ENCODE measurements at places on chromosomes 16 and 17. TPM values are rescaled to one million over a fixed set of nuclear protein-coding genes. Genes with fewer than 3 reads are reported as not detected.
A peak's percentile ranks its signal among the peaks of the same experiment; 100 is the strongest.

DNA sequence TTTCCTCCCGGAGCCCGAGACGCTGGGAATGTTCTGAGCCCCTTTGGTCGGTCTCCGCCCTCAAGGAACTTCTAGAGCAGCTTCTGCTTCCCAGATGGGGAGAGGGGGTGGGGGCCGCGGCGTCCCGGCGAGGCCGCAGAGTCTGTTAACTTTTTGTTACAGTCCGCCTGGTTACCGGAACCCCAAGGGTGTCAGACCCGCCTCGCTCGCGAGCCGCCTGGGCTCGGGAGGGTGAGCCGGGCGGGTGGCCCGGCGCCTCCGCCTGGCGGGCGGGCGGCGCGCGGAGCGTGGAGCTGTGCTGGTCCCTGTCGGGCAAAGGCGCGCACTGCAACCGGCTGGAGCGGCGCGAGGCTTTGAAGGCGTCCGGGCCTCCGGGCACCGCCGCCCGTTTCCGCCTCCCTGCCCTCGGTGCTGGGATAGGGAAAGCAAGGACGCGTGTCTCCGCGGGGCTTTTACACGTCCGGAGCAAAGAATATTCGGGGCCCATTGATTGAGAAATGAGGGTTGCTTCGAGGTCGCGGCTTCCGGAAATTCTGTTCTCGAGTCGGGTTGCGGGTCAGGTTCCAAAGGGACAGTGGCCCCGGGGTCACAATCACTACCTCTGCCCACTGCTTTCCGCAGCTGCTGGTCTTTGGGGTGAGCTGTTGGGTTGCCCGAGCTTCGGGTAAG lies 1.7 kb downstream of the HS3ST3B1 start:
- DNase-seq = peak; percentile 75

- no peak for DNase-seq
Measured at GRCh38 chr16:30524575-30525568, 1.5 kb downstream of the ZNF768 start.

- peak; percentile 35 for DNase-seq
Measured at GRCh38 chr16:11160676-11161115, 95.3 kb downstream of the SOCS1 start.

DNA sequence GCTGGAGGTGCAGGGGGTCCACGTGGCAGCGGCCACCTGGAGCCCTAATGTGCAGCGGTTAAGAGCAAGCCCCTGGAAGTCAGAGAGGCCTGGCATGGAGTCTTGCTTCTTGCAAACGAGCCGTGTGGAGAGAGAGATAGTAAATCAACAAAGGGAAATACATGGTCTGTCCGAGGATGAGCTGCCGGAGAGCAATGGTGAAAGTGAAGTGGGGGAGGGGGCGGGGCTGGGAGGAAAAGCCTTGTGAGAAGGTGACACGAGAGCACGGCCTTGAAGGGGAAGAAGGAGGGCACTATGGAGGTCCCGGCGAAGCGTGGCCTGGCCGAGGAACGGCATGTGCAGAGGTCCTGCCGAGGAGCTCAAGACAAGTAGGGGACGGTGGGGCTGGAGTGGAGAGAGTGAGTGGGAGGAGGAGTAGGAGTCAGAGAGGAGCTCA lies 6.0 kb upstream of the SERPINF1 start:
- no peak for DNase-seq

- DNase-seq = no peak
Measured at GRCh38 chr17:43068570-43069367, 43.7 kb downstream of the RND2 start.

- DNase-seq = no peak
Measured at GRCh38 chr16:17321824-17322223, 148.9 kb downstream of the XYLT1 start.

- peak; percentile 6 for DNase-seq
Measured at GRCh38 chr17:75587675-75588595, at the start of gene MYO15B. TSS of gene MYO15B (plus strand) at chr17:75587800. CDS start at chr17:75588058, 258 bp downstream.

DNA sequence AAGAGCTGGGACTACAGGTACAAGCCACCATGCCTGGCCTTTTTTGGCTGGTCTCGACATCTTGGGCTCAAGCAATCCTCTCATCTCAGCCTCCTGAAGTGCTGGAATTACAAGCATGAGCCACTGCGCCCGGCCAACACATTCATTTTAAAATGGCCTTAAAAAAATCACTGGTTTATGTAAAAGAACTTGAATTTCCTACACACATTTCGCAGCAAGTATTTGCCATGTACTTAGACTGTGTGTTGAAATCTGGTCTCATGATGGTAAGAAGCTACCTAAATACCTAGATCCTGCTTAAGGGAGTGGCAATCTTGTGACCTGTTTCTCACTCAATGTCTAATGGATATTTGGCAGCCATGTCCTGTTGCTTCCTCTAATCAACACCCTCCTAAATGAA lies 8.5 kb upstream of the CYTH1 start:
- no peak for DNase-seq

DNA sequence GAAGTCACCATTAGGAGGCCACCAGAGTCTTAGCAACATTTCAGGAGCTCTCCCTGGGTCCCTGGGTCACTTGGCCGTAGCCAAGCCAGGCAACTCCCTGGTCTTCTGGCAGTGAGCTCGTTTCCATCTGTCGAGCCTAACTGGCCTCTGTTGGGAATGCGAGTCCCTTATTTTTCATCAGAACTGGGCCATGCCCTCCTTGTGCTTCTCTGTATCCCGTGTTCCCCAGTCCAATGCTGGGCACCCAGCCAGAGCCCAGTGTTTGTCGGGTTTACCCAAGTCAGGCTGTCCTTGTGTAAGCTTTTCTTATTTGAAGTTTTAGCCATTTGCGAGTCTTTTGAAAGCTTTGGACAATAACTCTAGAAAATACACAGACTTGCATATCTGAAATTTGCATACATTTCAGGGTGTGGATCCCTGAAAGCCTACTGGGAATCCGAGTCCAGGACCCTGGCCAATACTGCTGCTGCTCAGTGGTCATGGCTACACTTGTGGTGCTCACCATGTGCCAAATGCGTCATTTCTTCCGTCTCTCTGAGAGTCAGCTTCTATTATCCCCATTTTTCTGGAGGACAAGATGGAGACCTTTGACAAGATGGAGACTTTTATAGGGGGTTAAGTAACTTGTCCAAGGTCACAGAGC lies 81.6 kb upstream of the LGALS9 start:
- DNase-seq = no peak

- no peak for DNase-seq
Measured at GRCh38 chr17:20243524-20243923, 223.8 kb downstream of the LGALS9B start.

DNA sequence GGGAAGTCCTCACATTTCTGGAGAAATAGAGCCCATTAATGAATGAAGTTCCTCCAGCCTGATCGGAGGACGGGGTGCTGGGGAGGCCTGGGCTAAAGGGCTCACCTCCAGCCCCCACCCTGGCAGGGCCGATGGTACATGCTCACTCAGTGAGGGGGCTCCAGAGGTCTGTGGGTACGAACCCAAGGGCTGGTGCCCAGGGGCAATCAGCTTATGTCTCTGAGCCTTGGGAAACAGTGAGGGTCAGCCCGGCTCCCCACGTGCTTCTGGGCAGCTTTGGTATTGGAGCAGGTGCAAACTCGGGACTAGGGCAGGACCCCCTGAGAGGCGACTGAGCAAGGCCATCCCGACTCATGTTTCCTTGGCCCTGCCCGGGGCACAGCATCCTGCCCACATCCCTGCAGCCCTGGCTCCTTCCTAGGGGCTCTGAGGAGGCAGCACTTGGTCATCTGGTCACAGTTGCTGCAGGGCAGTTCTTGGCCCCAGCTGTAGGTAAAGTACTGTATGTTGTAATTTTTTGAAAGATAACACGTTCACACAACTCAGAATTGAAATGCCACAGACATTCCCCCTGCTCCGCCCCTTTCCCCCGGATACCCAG lies 969 bp upstream of the CETP start:
- DNase-seq = peak; percentile 89

- peak; percentile 29 for DNase-seq
Measured at GRCh38 chr17:44830359-44831288, 537 bp upstream of the GJC1 start.

GRCh38 chr17:63071797-63072196 lies 105.8 kb downstream of the TANC2 start:
- DNase-seq = no peak

DNA sequence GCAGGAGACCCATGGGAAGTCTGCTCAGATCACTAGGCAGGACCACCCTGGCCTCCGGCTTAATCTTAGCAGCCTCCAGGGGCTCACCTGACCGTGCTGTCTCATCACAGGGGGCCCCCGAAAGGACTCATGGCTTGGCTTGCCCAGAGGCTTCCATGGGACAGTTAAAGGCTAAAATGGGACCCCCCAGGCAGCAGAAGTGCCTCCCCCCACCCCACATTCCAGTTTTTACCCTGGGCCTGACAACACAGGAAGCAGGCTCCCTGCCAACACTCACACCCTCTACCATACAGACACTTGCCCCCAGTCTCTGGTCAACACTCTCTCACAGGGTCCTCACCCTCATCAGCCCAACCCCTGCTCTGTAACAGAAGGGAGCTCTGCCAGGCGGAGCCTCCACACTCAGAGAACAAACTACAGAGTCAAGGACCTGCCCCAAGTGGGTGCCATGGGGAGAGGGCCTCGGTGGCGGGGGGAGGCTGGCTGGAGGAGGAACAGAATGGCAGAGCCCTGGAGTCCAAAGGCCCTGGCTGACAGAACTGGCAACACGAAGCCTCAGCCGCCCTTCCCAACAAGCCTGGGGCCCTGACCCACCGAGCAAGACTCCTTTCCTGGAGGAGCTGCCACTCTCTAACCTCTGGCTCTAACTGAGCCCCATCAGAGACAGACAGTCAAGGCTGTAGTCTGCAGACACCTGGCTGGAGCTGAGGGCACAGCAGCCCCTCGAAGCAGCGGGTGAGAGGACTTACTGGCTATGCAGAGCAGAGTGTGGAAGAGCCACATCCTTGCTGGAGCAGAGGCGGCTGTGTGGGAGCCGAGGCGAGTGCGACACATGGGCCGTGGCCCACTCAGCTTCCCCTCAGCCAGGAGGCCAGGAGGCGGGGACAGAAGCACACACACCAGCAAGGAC lies at the start of gene ITGAE:
ITGAE (minus strand) TSS at position 827 of the 910 bp plus-strand sequence; CDS start at position 783, 44 bp downstream.
- no peak for DNase-seq

DNA sequence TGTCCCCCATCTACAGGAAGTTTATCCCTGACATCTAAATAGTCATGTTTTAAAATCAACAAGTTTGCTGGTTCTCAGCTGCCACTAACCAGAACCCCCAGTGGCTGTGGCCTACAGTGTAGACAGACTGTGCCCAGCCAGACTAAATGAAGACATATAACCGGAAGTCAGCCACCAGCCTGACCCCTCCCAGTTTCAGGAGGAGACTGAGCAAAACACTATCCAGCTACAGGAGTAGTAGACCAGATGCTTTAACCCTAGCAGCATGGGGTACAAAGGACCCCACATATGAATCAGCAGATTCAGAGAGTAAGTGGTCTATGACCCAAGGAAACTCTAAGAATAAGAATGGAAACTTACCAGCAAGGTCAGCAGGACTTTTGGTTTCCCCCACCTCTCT lies 83.4 kb downstream of the HIC1 start:
- peak; percentile 51 for DNase-seq

GRCh38 chr17:27540318-27541101 lies 84.3 kb downstream of the KSR1 start:
- peak; percentile 32 for DNase-seq

- no peak for DNase-seq
Measured at GRCh38 chr16:25005445-25006306, 9.5 kb downstream of the ARHGAP17 start.

DNA sequence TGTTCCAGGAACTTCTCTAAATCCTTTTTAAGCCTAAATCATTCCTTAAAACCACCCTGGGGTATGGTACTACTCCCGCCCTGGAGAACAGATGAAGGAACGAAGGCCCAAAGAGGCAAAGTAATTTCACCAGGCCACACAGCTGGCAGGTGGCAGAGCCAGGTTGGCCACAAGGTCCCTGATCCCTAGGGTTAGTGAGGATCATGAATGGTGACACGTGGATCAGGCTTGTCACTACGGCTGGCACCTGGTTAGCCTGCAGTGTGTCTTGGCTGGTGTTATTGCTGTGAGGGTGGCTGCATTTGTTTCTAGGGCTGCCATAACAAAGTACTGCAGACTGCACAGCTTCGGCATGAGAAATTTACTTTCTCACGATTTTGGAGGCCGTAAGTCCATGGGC lies 26.0 kb upstream of the ZNF423 start:
- no peak for DNase-seq

DNA sequence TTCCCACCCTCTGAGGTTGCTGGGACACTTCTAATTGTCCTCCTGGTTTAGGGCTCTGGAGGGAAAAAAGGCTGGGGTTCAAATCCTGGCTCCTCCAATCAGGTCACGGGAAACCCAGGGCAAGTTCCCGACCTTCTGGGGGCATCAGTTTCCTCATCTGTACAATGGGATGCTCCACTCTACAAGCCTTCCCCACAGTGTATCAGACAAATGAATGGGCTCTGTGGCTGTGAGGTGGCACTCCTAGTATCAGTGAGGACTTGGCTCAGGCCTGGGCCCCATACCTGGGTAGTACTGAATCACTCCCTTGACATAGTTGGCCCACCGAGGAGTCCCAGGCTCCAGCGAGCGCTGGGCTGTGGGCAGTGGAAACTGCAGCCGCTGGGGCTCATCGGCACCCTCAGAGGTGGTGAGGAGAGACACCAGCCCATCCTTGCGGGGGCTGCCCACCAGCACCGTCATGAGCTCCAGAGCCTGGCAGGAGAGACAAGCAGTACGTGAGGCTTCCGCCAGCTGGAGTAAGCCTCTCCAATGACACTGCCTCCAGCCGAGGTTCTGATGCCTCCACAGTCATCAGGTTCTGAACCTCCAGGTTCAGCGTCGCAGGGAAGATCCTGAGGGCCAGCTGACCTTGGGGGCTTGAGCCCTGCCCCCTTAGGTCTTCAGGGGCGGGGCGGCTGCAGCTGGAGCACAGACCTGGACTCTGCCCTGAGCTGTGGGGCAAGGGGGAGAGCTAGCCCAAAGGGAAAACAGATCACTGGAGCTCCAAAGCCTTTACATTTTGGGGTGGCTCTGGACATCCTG lies 1.2 kb downstream of the GALK1 start:
- DNase-seq = no peak

GRCh38 chr17:62793919-62794665 lies 14.0 kb downstream of the MARCHF10 start:
- no peak for DNase-seq

GRCh38 chr17:57043276-57043675 lies 41.8 kb upstream of the AKAP1 start:
- DNase-seq = no peak

DNA sequence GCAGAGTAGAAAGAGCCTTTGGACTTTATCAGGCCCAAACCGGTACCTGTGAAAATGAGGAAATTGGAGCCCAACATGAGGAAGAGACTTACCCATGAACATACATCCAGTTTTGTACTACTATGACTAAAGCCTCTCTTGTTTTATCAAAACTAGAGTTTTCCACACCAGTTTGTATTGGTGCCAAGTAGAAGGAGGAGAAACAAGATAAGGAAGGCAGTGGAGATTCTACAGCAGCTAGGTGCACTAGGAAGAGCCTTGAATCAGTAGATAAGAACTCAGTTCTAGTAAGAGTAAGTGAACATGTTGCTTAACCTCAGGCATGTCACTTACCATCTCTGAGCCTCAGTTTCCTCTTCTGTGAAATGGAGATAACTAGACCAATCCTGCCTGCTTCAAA lies 13.7 kb upstream of the TMEM132E start:
- no peak for DNase-seq

GRCh38 chr17:41127371-41127770 lies 3.4 kb upstream of the KRTAP4-12 start:
- DNase-seq = no peak

AANAT gene
- not detected for total RNA-seq

HOXB1 gene
- total RNA-seq = not detected

OR2C1 gene
- total RNA-seq = not detected

ADGRG1 gene
- 3.7 TPM for total RNA-seq

VMO1 gene
- 1.3 TPM for total RNA-seq

GLP2R gene
- not detected for total RNA-seq

DHRS7B gene
- 15.9 TPM for total RNA-seq

Measured in RPMI7951 (cell line).